Activated CD4-positive, alpha-beta memory T cell treated with anti-CD3 and anti-CD28 coated beads for 36 hours (primary cell): ENCODE measurements at places on chromosomes 7 and 10.
A peak's percentile ranks its signal among the peaks of the same experiment; 100 is the strongest.

- no peak for DNase-seq
Observed at GRCh38 chr10:9577746-9578145, 1439.9 kb upstream of the CELF2 start.

GRCh38 chr7:141456298-141456697, 94.9 kb upstream of the AGK start:
- DNase-seq = no peak

DNA sequence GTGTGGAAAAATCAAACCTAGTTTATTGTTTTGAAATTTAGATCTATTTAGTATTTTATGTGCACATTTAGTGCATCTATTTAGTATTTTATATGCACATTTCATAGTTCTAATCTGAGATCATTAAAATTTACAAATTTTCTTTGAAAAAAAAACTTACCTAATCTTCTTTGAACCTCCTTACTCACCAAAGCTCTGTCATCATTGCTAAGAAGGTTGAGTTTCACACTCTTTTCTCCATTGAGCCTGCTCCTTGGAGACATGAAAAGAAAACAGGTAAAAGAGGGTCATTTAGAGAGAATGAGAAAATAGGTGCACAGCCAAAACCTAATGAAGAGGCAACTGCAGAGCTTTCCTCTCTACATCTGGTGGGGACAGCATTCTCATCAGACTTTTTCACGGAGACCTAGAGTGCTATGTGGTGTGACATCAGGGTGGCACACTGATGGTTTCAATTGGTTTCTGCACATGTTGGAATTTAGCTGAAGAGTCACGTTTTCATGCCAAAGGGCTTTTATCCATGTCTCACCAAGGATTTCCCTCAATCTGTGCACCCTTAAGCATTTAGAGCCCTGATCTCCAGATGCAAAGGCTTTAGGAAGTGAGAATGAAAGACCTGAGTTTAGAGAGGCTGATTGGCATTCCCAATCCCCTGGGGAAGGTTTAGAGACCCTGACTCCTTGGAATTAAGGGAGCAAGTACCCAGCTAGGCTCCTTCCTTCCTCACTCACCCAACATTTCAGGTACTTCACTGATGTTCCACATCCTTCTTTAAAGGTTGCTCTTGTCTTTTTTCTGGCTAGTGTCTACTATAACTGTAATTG, 89.2 kb upstream of the CAPZA2 start:
- no peak for DNase-seq

GRCh38 chr10:123527151-123527550, 139.0 kb upstream of the GPR26 start:
- DNase-seq = no peak

- no peak for DNase-seq
Observed at GRCh38 chr10:56605051-56605450, 244.0 kb upstream of the ZWINT start.

DNA sequence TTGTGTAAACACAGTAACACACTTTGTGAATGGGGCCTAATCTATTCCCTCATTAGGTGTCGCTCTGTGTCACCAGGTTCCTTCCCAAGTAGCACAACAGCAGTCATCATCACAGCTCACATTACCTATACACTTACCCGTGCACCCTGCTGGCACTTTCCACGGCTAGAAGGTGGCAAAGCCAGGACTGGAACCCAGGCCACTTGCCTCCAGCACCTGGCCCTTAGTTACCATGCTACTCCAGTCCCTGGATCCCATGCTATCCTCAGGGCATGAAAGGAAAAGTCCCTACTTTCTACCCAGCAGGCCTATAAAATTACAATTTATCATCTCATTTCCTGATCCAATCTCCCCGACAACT, 18.4 kb downstream of the SMURF1 start:
- no peak for DNase-seq

GRCh38 chr7:107879400-107880035, 11.5 kb upstream of the DLD start:
- peak; percentile 47 for DNase-seq

GRCh38 chr7:128731184-128731583, 8.0 kb upstream of the CALU start:
- DNase-seq = no peak

DNA sequence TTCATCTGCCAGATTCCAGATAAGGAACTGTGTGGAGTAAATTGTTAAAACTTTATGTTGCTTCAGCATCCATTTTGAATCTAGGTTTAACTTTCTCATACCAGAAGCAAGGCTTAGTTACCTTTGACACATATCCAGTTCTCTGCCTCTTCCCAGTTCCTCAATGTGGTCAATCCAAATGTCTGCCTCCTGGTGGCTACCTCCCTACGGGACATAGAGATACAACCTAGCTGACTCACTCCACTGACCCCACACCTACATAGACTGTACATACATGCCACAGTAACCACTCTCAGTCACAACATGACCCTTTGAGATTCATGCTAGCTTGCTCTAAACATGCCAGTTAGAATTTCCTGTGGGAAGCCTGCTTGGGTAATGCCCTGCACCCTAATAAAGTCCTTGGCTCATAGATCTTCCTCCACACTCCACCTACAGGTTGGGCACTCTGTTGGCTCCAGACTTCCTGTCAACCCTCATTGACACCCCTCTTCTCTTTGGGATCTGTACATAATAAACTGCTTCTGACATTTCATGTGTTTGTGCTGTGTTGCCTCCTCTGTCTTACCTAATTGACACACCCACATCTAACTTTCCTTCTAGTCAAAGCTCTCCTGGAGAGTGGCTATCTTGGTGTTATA, 278.1 kb downstream of the HTR7 start:
- DNase-seq = no peak

- peak; percentile 43 for DNase-seq
Observed at GRCh38 chr10:23994459-23995046, 214.4 kb upstream of the KIAA1217 start.

- DNase-seq = peak; percentile 62
Observed at GRCh38 chr10:73413108-73413527, 740 bp downstream of the ANXA7 start.

DNA sequence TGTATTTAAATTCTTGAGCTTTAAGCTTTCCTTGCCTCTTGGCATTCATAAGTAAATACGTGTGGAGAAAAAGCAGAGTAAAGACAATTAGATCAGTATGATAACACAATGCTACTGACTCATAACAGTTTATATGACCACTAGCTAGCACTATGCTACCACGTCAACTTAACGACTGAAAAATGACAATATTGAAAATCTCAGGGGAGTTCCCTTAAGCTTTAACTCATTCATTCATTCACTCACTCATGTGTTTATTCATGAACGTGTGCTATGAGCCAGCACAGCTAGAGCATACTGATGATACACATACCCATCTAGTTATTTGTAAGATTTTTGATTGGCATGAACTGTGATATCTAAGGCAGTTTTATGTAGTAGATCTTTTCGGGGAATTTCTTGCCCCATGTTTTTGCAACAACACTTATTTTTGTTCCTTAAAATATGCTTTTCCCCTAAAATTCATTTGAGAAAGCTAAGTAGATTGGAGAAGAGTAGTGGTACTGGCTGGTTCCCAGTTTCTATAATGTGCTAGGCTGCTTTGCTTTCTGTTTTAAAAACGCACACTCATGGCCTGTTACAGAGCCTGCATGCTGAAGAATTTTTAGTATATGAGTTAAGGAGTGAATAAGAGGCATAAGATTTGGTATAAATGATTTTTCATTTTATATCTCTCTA, 57.4 kb upstream of the ACBD5 start:
- DNase-seq = no peak

- no peak for DNase-seq
Observed at GRCh38 chr10:88190540-88191235, 327.3 kb downstream of the PTEN start.

DNA sequence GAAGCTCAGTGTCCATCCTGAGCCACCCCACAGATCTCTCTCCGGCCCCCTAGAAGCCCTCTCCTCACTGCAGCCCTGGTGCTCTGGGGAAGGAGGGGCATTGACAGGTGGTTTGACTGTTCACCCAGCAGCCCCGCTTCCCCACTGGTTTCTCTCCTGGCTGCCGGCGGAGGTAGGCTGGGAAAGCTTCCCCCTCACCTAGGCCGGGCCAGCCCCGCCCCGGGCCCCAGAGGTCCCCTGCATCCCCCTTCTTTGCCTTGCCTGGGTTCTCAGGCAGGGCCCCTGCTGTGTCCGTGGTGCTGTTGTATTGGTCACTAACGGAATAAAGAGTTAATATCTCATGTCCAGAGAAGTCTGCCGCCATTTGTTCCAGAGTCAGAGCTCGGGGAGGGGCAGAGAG, 21.2 kb downstream of the CLEC2L start:
- DNase-seq = no peak

- DNase-seq = no peak
Observed at GRCh38 chr10:33098951-33099663, 141.1 kb upstream of the ITGB1 start.

DNA sequence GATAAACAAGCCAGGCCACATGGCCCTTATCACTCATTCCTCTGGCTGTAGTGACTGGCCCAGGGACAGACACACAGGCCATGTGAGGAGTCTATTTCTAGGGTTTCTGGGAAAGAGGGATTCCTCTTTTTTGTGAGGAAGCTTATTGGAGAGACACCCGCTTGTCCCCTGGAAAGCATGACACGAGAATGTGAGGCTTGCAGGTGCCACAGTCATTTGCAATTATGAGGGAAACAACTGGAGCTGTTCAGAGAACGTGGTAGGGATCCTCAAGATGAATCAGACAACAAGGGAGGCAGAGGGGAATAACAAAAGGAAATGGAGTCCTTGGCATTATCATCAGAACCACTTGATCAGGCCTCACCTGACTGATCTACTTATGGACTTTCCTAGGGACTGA, 64.5 kb downstream of the ADCYAP1R1 start:
- no peak for DNase-seq

- no peak for DNase-seq
Observed at GRCh38 chr10:45439873-45440272, 65.9 kb downstream of the ALOX5 start.

DNA sequence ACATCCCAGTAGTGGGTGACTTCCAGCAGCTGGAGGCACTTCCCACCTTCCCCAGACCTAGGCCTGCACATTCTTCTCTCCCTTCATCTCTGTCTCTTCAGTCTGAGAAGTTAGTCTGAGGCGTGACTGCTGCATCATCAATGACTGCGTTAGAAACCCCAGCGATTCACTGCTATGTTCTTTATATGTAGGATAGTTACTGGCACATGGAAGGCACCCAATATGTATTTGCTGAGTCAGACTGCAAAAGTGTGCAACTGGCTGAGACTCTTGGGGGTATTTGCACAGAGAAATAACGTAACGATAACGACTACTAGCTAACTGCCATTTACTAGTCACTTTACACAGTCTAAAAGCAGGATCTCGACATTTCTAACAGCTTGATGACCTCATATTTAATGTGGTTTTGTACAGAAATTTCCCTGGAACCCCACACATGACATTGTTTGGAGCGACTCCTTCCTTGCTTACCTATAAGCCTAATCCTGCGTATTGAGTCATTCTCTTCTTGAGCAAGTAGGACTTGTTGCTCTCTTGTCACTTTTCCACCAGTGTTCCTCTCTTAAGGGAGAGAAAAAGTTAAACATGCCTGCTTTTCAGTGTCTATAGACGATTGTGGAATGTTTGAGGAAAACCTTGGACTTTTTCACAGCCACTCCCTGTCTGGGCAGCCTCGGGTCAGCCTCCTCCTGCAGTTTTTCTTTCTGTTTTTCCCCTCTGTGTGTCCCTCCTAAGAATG, 45.5 kb downstream of the THNSL1 start:
- DNase-seq = peak; percentile 33

DNA sequence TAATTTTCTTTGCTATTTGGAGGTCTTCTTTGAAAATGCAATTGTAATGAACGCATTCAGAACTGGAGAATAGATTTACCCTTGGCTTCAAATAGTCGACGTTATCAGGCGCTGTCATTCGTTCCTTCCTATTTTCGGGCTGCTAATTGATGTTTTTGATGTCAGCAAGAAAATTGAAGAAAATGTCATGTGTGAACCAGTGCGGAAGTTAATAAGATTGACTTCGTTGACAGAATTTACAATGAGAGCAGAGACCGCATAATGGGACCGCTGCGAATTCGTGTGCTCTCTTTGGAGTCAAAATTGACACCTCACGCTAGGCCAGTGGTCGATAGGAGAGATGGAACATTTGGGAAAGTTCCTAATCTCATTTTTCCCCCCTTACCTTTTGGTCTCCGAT, 168.8 kb downstream of the TCF7L2 start:
- DNase-seq = no peak

DNA sequence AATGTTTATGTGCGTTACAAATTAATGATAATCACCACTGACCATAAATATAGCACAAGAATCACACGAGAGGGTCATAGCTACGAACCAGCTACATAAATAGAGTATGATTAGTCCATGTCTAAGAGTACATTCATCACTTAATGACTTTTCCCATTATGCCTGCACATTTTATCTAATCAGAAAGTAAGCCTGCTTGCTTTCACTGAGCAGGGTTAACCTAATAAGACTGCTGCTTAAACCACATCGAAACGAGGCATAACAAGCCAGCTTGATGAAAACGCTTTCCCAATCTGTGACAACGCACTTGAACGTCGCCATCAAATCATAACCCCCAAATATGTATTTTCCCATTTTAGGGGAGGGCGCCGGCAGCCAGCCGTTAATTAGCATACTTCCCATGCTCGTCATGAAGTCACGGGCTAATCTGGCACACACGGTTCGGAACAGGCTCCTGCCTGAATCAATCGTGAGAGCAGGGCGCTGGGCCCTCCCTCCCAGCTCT, 71.5 kb downstream of the EBF3 start:
- no peak for DNase-seq

- no peak for DNase-seq
Observed at GRCh38 chr7:16660702-16661464, 14.9 kb downstream of the BZW2 start.

DNA sequence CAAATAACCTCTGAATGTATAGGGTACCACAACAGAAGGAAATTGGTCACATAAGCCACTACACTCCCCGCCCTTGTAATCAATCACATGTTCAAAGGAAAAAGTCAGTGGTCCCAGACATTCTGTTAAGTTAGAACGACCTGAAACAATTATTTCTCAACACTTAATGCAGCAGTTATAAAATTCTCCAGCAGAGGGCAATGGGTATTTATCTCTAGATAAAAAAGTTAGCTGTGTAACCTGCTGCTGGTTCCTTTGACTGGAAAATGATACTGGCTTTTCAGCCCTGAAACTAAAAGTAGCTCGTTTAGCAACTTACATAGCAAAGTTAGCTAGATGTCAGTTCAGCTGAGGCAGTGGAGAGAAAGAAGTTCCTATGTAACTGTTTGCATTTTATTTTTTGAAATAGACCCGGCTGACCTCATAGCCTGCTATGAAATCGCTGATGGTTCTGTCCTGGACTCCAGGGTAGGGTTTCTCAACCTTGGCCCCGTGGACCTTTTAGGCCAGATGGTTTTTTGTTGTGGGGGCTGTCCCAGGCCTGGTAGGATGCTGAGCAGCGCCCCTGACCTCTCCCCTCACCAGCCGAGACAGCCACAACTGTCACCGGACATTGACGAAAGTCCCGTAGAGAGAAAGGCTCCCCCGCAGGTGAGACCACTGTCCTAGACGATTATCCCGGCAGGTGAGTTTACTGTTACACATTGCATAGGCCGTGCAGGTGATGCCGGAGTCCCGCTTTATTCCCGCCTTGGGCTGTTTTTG, 40.2 kb upstream of the PROSER2 start:
- DNase-seq = no peak

- no peak for DNase-seq
Observed at GRCh38 chr7:94195813-94196212, 191.7 kb upstream of the BET1 start.

GRCh38 chr10:112981553-112981952, 31.5 kb downstream of the TCF7L2 start:
- peak; percentile 66 for DNase-seq

- no peak for DNase-seq
Observed at GRCh38 chr10:62843600-62843999, 27.4 kb upstream of the EGR2 start.

GRCh38 chr10:15760681-15761080, 41.0 kb upstream of the ITGA8 start:
- no peak for DNase-seq
